NCI-H2081 (cell line): ENCODE measurements at places on chromosomes 6 and 20.
A peak's percentile ranks its signal among the peaks of the same experiment; 100 is the strongest.

GRCh38 chr6:21171801-21172200 lies 421.8 kb upstream of the SOX4 start:
- DNase-seq = no peak

DNA sequence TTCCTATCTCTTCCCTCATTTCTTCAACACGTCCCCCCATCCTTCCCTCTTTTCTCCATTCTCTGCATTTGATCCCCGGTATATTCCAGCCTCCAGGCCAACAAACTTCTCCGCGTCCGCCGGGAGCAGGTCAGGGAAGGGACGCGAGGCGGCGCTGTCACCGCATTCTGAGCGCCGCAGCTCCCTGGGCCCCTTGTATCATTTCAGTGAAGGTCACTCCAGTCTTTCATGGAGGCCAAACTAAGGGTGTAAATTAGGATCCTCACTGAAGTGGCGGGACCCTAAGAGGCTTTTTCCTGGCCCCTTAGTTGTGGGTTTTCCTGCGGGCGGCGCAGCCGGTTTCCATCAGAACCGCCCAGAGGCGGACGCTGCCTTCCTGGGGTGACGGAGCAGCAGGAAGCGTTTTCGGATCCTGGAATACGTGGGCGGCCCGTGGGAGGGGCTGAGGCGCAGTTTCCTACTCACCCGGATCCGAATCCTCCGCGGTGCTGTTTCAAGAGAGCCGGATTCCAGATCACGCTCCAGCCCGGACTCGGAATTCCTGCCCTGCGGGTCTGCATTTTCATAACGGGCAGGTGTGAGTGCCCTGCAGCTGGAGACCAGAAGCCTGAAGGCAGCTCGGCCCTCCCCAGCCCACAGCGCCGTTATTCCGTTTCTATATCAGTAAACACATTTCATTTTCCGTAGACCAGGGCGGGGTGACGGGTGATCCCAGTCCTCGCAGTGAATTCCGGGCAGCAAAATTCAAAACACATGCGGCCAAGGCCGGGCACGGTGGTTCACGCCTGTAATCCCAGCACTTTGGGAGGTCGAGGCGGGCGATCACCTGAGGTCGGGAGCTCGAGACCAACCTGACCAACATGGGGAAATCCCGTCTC lies 3.6 kb upstream of the MICA start:
- peak; percentile 18 for DNase-seq

DNA sequence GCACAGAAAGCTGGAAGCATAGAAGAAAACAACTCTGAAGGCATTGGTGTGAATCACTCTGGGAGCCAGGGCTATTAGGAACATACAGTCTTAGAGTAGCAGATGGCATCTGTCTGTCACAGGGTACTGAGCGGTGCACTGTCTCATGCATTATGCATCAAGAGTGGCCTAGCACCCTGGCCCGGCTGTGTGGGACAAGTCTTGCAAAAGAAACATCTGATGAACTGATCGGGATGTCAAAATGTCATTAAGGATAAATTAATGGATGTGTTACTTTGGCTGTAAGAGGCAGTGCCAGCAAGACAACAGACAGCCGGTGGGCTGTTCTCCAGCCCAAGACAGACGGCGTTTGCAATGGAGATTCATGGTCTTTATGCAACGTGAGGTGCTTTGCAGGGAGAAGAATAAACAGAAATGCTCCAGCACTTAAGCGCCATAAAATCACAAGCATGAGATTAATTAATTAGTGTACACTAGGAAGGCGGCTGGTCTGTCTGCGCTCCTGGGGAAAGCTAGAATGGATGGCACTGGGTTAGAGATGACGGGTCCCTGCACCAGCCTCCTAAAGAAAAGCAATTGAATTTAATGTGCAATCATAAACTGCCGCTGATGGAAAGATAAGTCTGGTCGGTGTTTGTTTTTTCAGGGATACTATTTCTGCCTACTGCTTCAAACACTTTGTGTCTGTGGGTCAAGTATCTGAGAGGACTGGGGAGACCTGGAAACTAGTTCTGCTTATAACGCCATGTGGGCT lies 600.6 kb upstream of the CHD6 start:
- no peak for DNase-seq

- DNase-seq = no peak
These were observed 224.2 kb downstream of the SYNDIG1 start for GRCh38 chr20:24693466-24694156.

GRCh38 chr6:142756215-142756630 lies 188.8 kb downstream of the HIVEP2 start:
- no peak for DNase-seq

- no peak for DNase-seq
These were observed 3.0 kb upstream of the ZNF335 start for GRCh38 chr20:45974896-45975565.

DNA sequence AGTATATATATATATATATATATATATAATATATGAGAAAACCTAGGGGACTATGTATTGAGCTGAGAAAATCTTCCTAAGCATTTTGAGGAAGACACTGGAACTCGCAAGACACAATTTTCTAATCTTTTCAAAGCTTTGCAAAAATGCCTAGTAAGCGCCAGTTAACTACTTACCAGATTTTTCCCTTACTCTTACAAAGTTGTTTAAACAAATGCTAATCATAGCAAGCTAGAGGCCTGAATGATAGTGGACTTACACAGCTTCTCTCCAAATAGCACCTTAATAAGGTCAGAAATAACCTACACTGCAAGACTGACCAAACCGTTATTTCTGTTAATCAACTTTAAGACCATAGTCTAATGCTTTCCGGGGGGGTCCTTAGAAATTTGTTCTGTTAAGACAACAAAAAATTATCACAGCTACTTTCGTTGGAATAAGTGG lies 56.1 kb upstream of the HFE start:
- DNase-seq = peak; percentile 63

DNA sequence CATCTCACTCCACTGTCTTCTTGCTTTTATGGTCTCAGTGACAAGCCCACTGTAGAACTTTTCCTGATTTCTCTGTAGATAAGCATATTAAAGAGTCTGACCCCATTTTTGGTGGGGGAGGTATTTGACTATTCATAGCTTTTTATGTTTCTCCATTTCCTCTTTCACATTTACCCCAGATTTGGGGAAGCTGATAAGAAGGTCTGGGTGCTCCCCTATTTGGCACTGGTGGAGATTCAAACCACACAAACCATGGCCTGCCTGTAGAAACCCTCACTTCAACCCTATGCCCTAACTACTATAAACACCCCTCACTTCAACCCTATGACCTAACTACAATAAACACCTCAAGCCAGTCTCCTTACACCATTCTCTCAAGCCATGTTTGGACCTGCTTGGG lies 196.2 kb upstream of the SYNDIG1 start:
- DNase-seq = no peak

GRCh38 chr6:132107896-132108295 lies 156.7 kb upstream of the CCN2 start:
- DNase-seq = no peak

DNA sequence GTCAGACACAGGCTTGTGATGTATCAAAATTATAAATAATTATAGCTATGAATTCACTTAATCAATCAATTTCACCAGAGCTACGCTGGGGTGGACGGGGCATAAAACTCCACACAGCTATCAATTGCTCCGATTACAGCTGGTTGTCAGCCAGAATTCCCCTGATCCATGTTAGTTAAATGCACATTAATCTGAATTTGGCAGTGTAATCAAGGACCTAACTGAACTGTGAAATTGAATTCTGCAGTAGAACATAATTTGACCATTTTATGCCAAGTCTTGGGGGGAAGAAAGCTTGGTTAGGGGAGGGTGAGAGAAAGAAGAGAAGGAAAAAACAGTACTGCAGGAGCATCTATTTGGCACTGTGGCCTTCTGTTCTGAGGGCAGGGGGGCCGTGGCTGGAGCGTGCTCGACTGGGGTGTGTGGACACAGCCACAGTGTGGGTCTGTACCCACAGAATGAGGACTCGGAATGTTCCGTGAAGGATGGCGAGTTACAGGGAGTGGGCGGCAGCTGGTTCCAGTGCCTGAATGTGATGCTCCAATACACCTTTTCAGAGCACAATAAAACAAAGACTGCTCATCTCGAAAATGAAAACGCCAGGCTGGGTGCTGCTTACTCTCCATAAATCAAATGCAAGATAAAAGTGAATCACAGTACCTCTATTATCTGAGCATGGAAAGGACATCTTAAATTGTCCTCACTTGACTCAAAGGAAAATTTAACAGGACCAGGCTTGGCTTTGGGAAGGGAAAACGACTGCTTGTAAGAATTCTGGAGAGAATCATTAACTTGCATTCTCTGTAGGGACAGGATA lies 59.2 kb downstream of the LAMP5 start:
- no peak for DNase-seq

DNA sequence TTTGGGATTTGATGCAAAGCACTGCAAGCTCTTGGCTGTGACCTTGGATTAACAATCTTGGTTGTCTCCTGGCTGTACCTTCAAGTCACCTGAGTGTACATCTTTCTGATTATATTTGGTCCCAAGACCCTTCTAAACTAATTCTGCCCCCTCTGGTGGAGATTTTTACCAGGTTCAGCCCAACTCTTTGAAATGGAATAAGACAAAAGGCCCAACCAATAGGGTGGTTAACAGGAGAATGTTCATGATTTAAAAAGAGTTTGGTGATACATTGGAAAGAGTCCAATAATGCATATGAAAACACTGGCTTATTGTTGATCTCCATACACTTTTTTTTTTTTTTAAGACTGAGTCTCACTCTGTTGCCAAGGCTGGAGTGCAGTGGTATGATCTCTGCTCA lies 77.5 kb upstream of the CD83 start:
- no peak for DNase-seq

GRCh38 chr6:109164331-109164730 lies 69.0 kb downstream of the CEP57L1 start:
- DNase-seq = no peak

DNA sequence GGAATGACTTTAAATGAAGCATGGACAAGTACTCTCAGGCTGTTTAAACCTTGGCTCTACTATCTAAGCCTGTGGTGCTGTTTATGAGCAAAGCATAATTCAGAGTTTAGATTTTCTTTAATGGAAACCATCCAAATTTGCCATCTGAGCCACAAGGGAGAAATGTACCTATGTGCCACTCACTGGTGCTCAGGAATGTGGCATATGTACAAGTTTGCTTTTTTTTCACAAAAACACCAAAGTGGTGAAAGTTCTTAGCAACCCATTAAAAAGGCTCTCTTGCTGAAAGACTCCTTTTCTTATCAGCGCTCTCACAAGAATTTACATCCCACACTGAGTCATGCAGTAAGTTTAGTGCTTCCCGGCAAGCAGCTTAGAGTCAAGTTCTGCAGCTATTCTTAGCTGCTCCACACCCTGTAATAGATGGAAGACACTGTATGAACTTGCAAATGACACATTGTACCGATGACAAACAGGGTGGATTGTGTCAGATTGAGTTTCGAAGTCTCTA lies 57.3 kb upstream of the MLIP start:
- no peak for DNase-seq

- no peak for DNase-seq
These were observed 54.7 kb downstream of the GFOD1 start for GRCh38 chr6:13432526-13433184.

DNA sequence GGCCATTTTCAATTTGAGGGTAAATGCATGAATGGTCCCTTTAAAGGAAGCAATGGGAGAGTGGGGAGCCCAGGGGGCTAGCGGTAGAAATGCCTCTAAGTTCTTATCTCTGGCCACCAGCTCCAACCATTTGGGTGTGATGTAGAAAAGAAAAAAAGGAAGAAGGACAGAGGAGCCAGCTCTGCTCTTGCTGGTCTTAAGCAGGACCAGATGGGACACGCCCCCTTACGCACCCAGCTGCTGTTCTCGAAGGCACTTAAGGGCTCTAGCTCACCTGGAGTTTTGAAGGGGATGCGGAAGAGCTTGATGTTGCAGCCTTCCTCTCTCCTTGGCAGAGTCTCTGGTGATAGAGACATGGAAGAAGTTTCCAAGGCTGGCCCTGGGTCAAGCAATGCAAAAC lies 59.5 kb upstream of the RNF144B start:
- DNase-seq = no peak

- no peak for DNase-seq
These were observed 31.3 kb downstream of the RAB22A start for GRCh38 chr20:58340853-58341252.

GRCh38 chr6:136772685-136773472 lies 19.4 kb downstream of the MAP3K5 start:
- DNase-seq = no peak

- DNase-seq = no peak
These were observed 107.3 kb downstream of the OGFRL1 start for GRCh38 chr6:71395731-71396409.

GRCh38 chr6:103140308-103141027 lies 1719.3 kb downstream of the HACE1 start:
- DNase-seq = no peak

- DNase-seq = no peak
These were observed 4.9 kb downstream of the HMGA1 start for GRCh38 chr6:34241351-34242215.

GRCh38 chr20:8932192-8933165 lies 136.4 kb upstream of the PLCB4 start:
- no peak for DNase-seq

- DNase-seq = no peak
These were observed 653.7 kb downstream of the TFAP2A start for GRCh38 chr6:9761220-9761619.

DNA sequence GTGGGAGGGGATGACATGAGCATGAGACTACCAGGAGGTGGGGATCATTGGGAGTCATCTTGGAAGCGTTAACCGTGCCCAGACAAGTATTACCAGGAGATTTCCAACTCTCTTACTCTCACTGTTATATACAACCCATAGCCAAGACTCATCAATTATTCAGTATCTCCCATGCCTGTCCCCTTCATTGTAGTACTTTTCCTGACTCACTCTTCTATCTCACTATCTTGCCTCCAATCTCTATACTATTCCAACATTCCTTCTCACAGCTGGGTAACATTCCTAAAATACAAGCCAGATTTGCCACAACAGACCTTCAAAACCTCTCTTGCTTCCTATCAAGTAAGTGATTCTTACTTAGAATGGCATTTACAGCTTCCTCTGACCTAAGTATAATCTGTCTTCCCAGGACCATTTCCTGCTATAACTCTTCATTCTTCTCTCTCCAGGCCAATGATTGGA lies 226.3 kb upstream of the SMLR1 start:
- DNase-seq = no peak

- no peak for DNase-seq
These were observed 83.7 kb upstream of the RALY start for GRCh38 chr20:33910056-33910455.

- DNase-seq = no peak
These were observed 11.5 kb upstream of the IPCEF1 start for GRCh38 chr6:154367839-154368695.

DNA sequence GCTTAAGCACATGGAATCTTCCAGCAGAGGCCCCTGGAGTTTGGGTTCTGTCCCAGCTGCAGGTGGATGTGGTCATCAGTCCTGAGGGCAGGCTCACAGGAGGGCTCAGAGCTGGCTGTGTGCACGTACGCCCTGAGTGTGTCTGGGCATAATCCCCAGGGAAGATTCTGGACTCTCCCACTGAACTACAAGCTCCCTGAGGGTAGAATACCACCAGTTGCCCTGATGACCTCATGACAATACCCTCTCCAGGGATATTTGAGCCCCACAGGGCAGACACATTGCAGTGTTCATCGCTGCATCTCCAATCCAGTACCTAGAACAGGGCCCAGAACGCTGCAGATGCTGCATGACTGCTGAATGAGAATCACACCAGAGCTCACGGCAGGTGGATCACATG lies 92.5 kb downstream of the BMP7 start:
- DNase-seq = no peak

- no peak for DNase-seq
These were observed 333.5 kb downstream of the QKI start for GRCh38 chr6:163748036-163748435.

GRCh38 chr6:26241033-26241895 lies 123.7 kb upstream of the BTN3A2 start:
- DNase-seq = no peak

GRCh38 chr6:144286503-144287393 lies 1.6 kb downstream of the UTRN start:
- no peak for DNase-seq
